ENCODE measurements at places on chromosomes 16 and 17. TPM values are rescaled to one million over a fixed set of nuclear protein-coding genes. Genes with fewer than 3 reads are reported as not detected.

Gene MYCBPAP
- 3.2 TPM for total RNA-seq

DNA sequence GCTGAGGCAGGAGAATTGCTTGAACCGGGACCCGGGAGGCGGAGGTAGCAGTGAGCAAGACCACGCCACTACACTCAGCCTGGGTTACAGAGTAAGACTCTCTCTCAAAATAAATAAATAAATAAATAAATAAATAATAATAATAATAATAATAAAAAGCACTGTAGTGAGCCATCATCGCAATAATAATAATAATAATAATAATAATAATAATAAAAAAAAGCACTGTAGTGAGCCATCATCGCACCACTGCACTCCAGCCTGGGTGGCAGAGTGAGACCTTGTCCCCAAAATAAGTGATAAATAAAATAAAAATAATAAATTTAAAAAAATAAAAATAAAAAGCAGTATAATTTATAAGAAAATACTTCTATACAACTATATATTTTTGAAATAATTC lies 40.3 kb downstream of the SMURF2 start:
- DNase-seq, result no peak

Gene NUP93
- 110 TPM for total RNA-seq

DNA sequence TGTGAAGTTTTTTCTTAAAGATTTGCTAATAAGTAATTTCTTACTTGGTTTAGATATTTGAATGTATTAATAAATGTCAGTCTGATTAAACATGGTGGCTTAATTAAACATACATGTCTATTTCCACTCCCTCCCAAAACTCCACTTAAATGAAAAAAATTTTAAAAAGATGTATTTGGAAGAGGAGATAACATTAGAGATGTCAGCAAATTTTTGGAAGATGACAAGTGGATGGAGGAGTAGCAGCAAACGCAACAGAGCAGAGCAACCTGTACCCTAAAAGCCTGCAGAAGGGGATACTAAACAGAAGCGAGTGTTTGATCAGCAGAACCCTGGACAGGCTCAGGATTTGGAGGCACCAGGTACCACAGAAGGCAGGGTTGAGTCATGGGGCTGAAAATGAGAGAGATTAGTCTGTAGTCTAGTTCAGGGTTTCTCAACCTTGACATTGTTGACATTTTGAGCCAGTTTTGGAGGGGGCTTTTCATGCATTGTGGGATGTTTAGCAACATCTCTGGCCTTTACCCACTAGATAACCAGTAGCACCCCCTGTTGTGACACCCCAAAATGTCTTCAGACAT lies 17.8 kb downstream of the LUC7L3 start:
- no peak for DNase-seq

DNA sequence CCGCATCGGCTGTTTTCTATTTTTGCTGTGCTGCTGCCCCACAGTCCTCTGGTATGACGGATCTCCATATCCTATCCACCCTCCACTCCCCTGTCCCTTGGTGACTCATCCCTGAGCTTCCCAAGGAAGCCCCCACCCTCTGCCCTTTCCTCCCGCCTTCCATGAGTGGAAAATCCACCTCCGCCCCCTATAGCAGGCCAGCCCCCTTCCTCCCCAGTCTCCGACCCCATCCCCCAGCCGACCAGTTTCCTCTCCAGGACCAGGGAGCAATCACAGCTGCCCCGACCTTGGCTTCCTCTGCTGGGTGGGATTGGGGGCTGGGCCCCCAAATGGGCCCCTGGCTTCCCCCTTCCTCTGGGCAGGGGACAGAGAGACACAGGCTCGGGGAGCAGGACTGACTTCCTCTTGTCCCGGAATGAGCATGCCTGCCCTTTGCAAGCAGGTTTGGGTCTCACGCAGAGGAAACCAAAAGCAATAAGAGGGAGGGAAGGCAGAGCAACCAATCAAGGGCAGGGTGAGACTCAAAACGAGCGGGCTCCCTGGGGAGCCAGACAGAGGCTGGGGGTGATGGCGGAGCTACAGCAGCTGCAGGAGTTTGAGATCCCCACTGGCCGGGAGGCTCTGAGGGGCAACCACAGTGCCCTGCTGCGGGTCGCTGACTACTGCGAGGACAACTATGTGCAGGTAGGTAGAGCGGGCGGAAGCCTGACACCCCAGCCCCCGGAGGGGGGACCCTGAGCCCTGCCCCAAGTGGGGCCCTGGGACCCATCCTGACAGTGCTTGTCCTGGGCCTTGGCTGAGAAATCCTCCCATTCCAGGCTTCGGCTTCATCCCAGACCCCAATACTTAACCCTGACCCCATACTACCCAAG lies at the start of the genes ABI3 and GNGT2:
TSS of gene ABI3 (plus strand) at position 550 of the 872 bp plus-strand sequence. CDS start at position 568, 18 bp downstream.
TSS of gene GNGT2 (minus strand) at position 417 of the 872 bp plus-strand sequence. CDS start 3,152 bp downstream, outside the sequence.
- peak; percentile 68 for DNase-seq

Gene AGRP
- not detected for total RNA-seq

DNA sequence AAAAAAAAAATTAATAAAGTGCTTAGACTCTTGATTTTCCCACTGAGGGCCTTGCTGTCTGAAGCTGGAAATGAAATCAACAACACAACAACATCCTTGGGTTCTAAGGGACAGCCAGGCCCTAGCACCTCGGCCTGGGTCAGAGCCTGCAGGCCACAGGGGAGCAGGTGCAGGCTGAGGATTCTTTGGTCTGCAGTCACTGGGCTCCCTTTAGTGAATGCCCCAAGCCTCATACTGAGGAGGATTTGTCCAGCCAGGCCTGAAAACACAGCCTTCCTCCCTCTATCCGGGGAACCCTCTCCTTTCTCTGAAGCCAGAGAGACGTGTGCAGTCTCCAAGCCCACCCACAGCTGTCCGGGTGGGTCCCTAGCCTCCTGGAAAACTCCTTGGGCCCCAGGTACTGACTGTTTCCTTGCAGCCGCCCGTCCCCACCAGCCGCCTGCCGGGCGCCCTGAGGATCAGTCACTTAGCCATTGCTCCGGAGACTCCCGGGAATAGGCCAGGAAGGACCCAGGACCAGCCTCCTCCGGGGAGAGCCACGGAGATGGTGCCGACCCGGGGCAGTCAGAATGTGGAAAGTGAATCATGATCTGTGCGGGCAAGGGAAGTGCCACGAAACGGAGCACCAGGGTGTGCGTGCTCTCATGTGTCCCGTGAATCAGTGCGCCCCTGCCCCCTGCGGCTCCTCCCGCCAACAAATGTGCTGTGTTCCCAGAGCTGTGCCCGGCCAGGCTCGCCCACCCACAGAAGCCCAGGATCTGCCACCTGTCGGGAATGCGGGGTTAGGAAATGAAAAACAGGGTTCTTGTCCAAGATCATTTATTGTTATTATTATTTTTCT lies 91.0 kb downstream of the RTN4RL1 start:
- DNase-seq, result no peak

Gene CA7
- total RNA-seq, result 0.27 TPM

Gene PRPSAP2
- 65.2 TPM for total RNA-seq

GRCh38 chr17:35244341-35245195 lies 1.7 kb downstream of the SLFN5 start:
- DNase-seq, result peak; percentile 90

Gene FBXW10B
- 1.1 TPM for total RNA-seq

DNA sequence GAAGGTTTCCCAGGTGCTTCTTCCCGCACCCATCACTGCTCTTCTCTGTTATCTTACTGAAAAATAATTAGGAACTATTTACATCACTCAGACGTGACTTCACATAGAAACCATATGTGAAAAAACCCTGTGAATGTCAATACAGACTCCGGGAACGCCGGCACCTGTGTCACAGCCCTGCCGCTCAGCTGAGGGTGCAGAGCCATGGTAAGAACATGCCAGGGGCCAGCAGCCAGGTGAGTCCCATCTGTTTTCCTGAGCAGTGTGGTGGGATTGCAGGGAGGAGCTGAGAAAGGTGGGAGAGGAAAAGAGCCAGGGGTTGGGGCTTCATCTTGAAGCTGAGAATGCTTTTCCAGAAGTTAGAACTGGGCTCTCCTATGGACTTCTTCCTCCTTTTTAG lies 13.7 kb downstream of the FOXF1 start:
- no peak for DNase-seq

Gene SLC5A10
- total RNA-seq, result 0.06 TPM

- no peak for DNase-seq
Measured at GRCh38 chr16:2337431-2338296, 2.9 kb downstream of the ABCA3 start.

- no peak for DNase-seq
Measured at GRCh38 chr16:87438611-87438985, 46.5 kb downstream of the MAP1LC3B start.

Gene CRHR1
- total RNA-seq, result 0.86 TPM

- DNase-seq, result no peak
Measured at GRCh38 chr16:51085271-51085670, 65.8 kb downstream of the SALL1 start.

- DNase-seq, result peak; percentile 6
Measured at GRCh38 chr17:71764505-71764904, 356.3 kb upstream of the SOX9 start.

Gene MYLK3
- total RNA-seq, result 203 TPM

DNA sequence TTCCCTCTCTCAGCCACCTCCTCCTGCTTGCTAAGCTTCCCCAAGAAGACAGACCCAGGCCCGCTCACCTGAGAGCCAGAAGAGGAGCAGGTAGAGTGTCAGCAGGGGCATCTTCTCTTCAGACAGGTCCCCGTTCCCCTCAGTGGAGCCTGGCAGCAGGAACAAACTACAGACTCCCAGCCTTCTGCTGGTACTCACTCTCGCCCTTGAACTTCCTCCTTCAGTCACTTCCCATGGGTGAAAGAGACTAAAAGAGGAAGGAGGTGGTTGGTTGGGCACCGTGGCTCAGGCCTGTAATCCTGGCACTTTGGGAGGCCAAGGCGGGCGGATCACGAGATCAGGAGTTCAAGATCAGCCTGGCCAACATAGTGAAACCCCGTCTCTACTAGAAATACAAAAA lies at the start of gene CD300LF:
TSS of gene CD300LF (minus strand) at position 168 of the 400 bp plus-strand sequence. CDS start at position 111, 57 bp downstream.
- no peak for DNase-seq

GRCh38 chr17:47230864-47231263 lies 21.7 kb downstream of the MYL4 start:
- DNase-seq, result no peak

Gene METTL26
- total RNA-seq, result 196 TPM

Gene PRRT2
- total RNA-seq, result 19.7 TPM

Gene CDC27
- total RNA-seq, result 85.4 TPM

- DNase-seq, result no peak
Measured at GRCh38 chr17:34126965-34127364, 128.1 kb upstream of the CCL2 start.

Gene MT1G
- total RNA-seq, result not detected

- no peak for DNase-seq
Measured at GRCh38 chr17:73660366-73660765, 16.1 kb upstream of the SDK2 start.

Gene KRTAP1-5
- total RNA-seq, result not detected

DNA sequence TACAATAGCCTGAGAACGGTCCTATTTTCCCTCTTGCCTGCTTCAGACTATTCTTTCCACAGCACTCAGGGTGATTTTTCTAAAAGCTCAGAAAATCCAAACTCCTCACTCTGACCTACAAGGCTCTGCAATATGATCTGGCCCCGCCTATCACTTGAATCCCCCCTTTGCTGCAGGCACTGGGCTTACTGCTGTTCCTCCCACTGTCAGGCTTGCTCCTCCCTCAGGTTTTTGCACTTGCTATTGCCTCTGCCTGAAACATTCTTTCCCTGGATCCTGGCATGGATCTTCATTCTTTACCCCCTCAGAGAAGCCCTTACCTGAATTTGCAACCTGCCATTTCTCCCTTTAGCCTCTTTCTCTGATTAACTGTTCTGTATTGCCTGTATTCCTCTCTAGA lies 52.3 kb downstream of the RPGRIP1L start:
- DNase-seq, result peak; percentile 9

- DNase-seq, result no peak
Measured at GRCh38 chr17:65441053-65441605, 120.3 kb downstream of the AXIN2 start.

DNA sequence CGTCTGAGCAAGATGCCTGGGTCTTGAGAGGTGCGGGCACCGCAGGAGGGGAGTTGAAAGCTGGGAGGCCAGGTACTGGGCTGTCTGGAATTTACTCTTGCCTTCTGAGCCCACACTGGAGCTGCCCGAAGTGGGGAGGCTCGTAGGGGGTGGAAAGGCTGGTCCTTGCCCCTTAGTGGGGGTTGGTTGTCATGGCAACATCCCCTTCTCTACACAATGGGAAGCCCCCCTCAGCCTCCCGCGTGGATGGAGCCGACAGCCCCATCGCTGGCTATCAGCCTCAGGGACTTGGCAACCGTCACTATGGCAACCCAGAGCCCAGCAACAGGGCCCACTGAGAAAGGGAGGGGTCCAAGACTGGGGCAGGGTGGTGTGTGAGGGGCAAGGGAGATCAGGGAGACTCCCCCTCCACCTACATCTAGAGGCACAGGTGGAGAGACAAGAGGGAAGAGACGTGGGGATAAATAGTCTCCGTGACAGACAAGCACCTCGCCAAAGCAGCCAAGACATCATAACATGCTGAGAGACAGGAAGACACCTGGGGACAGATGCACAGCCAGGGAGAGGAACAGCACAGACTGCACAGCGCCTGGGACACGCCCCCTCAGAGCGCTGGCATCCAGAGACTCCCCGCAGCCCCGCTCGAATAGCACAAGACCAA lies 5.3 kb upstream of the DNAH2 start:
- no peak for DNase-seq

Gene DBF4B
- 26.8 TPM for total RNA-seq

Gene ABCC11
- 0.18 TPM for total RNA-seq

DNA sequence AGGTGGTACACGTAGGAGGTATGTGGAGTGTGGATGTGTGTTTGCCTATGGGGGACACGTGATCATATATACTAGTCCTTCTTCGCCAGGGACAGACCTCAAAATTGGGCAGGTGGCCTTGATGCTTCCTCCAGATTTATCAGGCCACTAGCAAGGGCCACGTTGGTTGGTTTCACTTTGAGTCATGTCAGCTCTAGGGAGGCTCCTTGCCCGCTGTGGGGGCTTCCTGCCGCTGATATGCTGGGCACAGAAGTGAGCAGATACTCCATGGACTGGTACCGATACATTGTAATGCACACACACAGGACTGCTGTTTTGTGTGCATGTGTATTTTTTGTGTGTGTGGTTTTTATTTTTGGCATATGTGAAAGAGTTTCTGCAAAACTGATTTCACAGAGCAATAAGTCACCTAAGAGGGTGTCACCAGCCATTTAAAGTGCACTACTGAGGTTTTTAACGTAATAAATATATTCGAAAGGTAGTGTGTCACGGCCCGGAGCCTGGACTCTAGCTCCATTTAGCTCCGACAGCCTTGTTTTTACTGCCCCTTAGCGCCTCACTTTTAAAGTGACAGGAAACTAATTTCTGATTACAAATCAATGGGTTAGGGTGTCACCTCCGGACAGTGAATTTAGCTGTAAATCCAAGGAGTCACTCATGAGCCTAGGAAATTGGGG lies 605.5 kb upstream of the SALL1 start:
- no peak for DNase-seq

DNA sequence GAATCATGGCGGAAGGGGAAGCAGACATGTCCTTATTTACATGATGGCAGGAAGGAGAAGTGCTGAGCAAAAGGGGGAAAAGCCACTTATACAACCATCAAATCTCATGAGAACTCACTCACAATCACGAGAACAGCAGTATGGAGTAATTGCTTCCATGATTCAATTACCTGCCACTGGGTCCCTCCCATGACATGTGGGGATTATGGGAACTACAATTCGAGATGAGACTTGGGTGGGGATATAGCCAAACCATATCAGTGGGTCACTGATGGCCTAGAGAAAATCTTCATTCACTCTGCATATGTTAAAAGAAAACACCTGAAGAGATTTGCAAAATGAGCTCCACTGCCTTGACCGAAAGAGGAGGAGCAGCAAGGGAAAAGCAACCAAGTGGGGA lies 130.3 kb upstream of the FAM20A start:
- no peak for DNase-seq

Gene MYO15A
- 2.5 TPM for total RNA-seq

All from cardiac muscle cell (in vitro differentiated cells and primary cell).